Activated naive CD4-positive, alpha-beta T cell treated with anti-CD3 and anti-CD28 coated beads, Interleukin-2, amount 50 U/mL, for 16 hours (primary cell): ENCODE measurements at places on chromosomes 5 and 9.

DNA sequence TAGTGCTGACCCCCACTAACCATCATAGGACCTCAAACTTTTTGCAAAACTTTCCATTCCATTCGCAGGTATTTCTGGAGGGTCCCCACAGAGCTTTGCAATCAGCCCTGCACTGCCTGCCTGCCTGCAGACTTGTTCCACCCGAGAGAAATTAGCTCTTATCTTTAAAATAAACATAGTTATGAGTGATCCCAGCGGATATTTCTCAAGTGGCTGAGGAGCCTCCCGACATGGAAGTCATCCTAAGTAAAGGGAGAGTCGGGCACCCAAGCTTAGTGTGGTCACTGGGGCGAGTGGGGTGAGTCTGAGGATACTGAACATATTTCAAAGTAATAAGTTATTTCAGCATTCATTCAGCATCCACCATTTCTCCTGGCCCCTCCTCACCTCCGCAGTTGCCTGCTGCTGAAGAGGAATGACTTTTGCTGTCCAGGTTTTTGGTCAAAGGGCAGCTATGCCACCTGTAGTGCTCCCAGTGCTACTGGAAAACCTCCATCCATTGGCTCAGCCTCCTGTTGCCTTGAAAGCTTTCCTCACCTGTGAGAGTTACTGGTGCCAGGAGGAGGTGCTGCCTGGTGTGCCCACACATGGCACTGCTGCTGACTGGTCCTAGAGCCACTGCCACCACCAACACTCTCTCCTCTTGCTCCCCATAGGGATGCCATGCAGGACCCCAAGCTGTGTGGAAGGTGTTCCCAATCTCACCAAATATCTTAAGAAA is 89.7 kb upstream of the PCSK1 start:
- no peak for DNase-seq

DNA sequence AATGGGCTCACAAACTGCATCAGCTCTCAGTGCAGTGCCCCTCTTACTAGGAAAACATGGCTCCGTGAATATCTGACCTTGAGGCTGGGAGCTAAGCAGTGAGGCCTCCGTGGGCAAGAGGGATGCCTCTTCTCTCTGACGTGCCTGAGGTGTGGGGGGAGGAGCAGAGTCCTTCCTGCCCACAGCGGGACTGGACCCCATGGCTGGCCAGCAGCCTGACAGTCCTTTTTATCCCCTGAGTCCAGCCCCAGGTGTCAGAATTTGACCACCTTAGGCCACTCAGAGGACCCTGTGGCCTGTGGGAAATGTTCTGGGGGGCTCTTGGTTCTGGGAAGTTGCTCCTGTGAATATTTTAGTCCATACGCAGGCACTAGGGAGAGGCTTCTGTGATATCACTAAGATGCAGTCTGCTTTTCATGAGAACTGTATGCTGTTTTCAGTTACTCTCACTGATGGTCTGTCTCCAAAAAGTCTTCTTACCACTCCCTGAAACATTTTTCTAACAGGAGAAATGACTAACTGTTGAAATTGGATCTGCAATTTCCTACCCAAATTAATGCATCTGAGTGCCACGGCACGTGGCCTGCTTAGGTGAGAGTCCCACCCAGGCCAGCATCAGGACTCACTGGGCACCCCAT is 23.4 kb downstream of the ANGPTL2 start:
- DNase-seq, result no peak

DNA sequence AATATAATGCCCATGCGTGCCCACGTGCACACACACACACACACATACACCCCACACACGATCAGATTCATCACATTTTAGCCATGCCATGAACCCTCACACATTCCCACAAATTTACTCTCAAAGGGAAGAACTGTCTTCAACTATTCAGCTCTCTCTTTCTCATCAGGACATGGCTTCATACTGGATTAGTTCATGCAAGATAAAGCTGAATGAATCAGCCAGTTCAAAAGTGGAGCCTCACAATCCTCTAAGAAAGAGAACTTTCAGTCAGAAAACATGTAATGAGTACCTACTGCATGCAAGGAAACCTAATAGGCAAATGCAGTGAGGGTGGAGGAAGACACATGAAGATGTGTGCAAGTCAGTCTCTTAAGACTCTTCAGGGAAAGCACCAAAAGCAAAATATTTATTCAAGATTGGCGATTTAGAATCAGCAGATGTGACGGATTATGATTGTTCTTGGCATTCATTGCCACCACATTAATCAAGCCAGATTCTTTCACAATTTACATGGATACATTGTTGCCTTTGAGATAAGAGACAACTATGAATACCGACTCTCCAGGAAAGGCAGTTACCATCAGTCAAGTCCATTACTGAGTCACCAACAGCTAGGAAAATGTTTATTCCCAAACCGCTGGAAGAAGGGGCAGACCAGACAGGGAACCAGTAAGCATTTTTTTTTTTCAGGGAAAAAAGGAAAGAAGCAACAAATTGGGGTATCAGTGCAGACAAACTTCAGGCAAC is 30.3 kb upstream of the PUM3 start:
- no peak for DNase-seq

DNA sequence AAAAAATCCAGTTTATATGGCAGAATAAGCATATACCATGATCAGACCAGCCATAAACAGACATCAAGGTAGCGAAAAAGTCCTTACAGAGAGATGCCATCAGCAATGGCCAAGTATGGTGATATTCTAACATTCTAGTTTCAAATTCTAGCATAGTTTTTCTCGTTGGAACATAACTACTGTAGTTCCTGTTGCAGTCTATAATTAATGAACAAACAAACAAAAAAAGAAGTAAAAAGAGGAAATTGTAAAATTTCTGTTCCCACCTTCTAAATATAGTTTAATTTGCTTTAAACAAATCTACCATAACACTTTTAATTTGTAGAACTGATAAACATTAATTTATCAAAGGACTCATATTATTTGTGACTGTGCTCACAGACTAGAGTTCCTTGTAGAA is 9.9 kb upstream of the CD180 start:
- DNase-seq, result no peak

GRCh38 chr5:10199692-10200091 is 50.0 kb downstream of the ATPSCKMT start:
- no peak for DNase-seq

GRCh38 chr5:137584262-137584661 is 85.1 kb upstream of the SPOCK1 start:
- no peak for DNase-seq

GRCh38 chr5:108345541-108346171 is 36.2 kb downstream of the FBXL17 start:
- DNase-seq, result no peak

- DNase-seq, result no peak
Observed at GRCh38 chr9:86097510-86098224, 1.7 kb downstream of the GOLM1 start.

GRCh38 chr5:136491806-136492205 is 126.5 kb upstream of the TRPC7 start:
- DNase-seq, result no peak

DNA sequence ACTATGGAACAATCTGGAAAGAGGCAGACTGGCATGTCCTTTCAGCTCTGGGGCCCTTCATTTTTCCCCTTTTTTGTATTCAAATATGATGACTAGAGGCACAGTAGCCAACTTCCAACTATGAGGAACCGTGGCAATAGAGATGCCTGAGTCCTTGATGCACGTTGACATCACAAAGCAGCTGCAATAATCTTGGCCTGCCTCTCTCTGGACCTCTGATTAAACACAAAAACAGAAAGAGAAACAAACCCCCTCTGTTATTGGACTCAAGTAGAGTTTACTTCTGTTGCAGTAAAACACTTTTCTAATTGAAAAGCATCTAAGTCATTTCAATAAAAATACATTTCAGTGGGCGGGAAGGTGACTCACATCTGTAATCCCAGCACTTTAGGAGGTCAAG is 122.2 kb upstream of the GRAMD2B start:
- no peak for DNase-seq

DNA sequence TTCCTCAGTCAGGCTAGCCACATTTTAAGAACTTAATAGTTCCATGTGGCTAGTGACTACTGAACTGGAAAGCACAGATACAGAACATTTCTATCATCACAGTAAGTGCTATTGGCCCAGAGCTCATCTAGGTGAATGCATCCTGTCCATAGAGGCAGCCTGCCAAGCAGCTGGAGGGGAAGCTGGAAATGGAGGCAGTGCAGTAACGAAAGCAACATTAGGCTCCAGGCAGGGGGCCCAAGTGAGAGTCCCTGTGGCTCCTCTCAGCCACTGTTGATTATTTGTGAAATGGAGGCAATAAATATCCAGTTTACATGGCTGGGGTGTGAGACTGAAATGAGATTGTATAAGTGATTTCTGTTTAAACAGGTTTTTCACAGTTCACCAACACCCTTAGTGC is 227.2 kb upstream of the KLF9 start:
- DNase-seq, result no peak

DNA sequence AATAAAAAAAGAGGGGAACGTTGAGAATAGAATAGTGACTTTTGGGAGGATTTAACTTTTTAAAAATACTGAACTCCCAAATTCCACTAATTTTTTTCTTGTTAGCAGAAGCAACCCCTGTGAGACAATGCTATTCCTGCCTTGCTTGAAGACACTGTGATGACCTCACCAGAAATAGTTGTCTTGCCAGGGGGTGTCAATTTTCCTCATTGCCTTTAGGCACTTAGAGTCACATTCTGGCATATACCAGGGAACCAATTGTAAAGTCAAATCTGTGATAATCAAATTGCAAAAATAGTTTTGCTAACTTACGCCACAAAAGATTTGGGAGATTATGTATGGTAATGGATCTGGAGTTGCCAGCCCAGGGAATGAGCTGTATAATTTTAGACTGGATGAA is 42.8 kb upstream of the RPS23 start:
- no peak for DNase-seq
